Activated gamma-delta T cell treated with Interleukin-2 at 50 U/mL for 16 hours (primary cell): ENCODE measurements at places on chromosomes 1 and 21.

DNA sequence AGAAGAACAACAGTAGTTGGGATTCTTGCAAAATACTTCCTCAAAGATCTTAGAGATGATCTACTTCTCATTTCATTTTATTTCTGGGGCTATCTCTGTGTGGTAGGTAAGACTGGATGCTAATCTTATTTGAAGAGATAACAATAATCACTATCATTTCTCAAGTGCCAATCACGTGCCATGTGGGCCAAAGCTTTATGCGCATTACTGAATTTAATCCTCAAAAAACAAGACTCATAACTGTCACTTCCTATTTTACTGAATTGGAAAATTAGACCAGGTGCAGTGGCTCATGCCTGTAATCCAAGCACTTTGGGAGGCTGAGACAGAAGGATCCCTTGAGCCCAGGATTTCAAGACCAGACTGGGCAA is 121.7 kb downstream of the KCNN3 start:
- no peak for DNase-seq

- DNase-seq = no peak
Measured at GRCh38 chr1:97174039-97174704, 452.6 kb downstream of the PTBP2 start.

GRCh38 chr1:152023221-152023620 is 13.6 kb downstream of the S100A11 start:
- no peak for DNase-seq

- peak; percentile 82 for DNase-seq
Measured at GRCh38 chr1:234963180-234963903, 165.3 kb downstream of the TOMM20 start.

DNA sequence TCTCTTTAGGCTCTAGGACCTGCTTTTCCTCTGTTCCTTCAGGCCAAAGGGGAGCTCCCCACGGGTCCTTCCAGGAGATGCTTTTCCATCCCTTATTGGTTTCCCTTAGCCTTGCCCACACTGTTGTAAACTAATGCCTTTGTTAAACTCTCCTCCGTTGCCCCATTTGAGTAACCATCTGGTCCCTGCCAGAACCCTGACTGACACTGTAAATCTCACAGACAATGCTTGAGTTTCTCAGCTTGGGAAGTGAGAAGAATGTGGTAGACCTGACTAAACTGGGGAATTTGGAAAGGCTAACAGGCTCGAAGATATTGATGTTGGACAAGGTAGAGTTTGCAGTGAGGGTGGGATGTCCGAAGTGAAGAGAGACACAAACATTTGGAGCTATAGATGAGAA is 11.4 kb downstream of the AKNAD1 start:
- no peak for DNase-seq

DNA sequence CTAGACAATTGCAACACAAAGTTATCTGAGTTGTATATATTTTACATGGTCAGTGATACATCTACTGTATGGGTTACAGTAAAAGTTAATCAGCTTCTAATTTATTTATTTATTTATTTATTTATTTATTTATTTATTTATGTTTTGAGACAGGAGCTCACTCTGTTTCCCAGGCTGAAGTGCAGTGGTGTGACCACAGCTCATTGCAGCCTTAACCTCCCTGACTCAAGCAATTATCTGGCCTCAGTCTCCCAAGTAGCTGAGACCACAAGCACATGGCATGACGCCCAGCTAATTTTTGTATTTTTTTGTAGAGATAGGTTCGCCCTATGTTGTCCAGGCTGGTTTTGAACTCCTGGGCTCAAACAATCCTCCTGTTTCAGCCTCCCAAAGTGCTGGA is 241.6 kb downstream of the PTPRC start:
- DNase-seq = no peak

DNA sequence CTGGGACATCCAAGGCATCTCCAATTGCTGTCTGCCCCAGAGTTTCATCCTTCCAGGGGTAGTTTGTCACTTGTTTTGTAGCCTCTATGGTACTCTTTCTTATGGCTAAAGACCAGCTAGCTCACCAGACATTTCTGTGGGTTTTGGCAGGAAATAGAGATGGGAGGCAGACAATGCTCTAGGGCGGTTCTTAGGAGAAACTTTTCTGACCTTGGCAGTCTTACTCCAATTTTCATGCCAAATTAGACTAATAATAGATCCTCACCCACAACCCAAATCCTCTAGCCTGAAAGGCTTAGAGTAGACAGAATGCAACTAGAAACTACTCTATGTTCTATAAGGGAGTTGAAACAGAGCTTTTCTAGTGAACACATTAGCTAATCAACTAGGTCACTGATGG is 69.8 kb downstream of the LRIG2 start:
- no peak for DNase-seq
